ENCODE measurements at places on chromosomes 2 and 18. TPM values are rescaled to one million over a fixed set of nuclear protein-coding genes. Genes with fewer than 3 reads are reported as not detected.

Gene KCNJ13
- not detected for total RNA-seq

Gene COLEC12
- 6.4 TPM for total RNA-seq

Gene REG1A
- not detected for total RNA-seq

GRCh38 chr2:95312543-95313201 lies 15.5 kb downstream of the KCNIP3 start:
- no peak for DNase-seq

DNA sequence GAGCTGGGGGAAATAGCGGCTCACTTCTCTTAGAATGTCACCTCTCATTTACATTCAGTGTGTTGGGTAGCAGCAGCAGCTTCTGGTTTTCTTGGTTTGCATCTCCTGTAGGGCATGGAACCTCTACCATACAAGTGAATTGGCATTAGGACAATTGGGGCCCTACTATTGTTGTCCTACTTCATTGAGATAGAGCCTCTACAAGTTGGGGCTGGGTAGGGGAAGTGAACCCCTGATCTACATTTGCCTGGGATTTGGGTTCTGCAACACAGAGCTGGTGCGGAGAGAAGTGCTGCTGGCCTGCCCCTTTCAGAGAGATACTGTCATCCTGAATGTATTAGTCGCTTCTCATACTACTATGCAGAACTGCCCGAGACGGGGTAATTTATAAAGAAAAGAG lies 391.6 kb upstream of the HS6ST1 start:
- DNase-seq: no peak

Measured in left colon (tissue), 2 donors.